Mononuclear cell (primary cell): ENCODE measurements at places on chromosomes 1 and 21. TPM values are rescaled to one million over a fixed set of nuclear protein-coding genes. Genes with fewer than 3 reads are reported as not detected.

Gene AUNIP
- total RNA-seq, result 0.94 TPM

Gene FHAD1
- 0.10 TPM for total RNA-seq

Gene SPRR2F
- not detected for total RNA-seq

Gene FMO5
- total RNA-seq, result 3.5 TPM

Gene TCEANC2
- total RNA-seq, result 1.0 TPM

Gene ENO1
- total RNA-seq, result 370 TPM

Gene RXFP4
- not detected for total RNA-seq

Gene CLCA1
- total RNA-seq, result not detected

Gene CYP2J2
- total RNA-seq, result 0.10 TPM

Gene GBP6
- 0.21 TPM for total RNA-seq

Gene ADAMTSL4
- total RNA-seq, result 3.3 TPM
